ENCODE measurements at places on chromosomes 11 and 22.

GRCh38 chr11:79610139-79610538, 169.3 kb upstream of the TENM4 start:
- no peak for DNase-seq

GRCh38 chr11:61091373-61092279, 10.7 kb upstream of the CD5 start:
- DNase-seq, result no peak

DNA sequence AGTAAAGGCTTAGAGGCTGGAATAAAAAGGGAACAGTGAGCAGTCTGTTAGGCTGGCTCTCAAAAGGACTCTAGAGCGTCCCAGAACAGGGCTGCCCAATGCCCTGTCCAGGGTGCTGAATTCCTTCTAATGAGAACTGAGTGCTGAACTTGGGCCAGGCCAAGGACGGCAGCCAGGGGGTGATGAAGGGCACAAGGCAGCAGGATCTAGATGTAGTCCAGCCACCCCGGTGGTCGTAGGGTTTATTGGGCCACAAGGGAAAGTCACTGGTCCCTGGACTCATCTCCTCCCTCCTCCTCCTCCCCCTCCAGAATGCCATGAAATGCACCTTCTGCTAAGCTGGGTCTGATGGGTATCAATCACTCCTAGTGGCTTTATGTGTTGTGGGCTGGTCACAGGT, 19.2 kb downstream of the NPTXR start:
- DNase-seq, result no peak

- no peak for DNase-seq
These were observed 66.6 kb downstream of the RPL27A start for GRCh38 chr11:8749202-8749601.

DNA sequence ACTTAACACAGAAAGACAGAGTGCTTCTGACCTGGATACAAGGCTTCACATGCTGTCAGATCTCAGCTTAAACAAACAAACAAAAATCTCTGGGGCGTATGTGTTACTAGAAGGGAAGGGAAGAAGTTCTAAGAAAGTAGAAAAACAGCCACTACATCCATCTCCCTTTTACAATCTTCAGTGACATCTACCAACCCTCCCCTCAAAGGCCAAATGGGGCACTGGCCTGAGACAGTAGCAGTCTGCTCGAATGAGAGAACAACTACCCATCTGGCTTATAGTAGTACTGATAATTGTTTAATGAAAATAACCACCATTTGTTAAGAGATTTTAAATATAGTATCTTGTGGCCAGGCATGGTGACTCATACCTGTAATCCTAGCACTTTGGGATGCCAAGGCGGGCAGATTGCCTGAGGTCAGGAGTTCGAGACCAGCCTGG, 29.4 kb downstream of the CCDC83 start:
- DNase-seq, result no peak

DNA sequence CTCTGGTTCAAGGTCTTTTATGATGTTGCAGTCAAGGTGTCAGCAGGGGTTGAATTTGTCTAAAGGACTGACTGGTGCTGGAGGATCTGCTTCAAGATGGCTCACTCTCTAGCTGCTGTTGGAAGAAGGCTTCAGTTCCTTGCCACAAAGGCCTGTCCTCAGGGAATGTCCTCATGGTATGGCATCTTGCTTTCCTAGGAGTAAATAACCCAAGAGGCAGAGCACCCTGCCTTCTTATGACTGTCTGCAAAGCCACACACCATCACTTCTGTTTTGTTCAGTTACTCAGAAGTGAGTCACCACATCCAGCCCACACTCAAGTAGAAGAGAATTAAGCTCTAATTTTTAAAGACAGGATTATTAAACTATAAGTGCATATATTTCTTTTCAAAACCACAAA, 45.2 kb downstream of the PLAAT5 start:
- DNase-seq, result no peak

GRCh38 chr11:71129624-71130023, 122.8 kb downstream of the SHANK2 start:
- DNase-seq, result no peak

DNA sequence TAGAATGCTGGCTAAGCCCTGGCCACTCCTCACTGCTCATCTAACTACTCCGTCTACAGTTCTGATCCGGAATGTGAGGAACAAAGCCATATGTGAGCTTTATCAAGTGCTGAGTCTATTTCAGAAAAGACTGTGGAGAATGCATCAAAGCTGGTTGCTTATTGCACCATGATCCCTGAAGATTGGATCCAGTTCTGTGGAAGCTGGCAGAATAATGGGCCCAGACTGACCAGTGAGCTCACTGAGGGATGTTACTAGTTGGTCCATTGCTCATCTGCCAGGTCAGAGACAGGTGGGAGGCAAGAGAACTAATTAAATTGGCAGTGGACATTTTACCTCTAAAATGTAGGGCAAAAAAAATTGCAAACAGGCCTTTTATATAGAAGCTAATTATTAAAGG, 681.3 kb downstream of the NTM start:
- no peak for DNase-seq

DNA sequence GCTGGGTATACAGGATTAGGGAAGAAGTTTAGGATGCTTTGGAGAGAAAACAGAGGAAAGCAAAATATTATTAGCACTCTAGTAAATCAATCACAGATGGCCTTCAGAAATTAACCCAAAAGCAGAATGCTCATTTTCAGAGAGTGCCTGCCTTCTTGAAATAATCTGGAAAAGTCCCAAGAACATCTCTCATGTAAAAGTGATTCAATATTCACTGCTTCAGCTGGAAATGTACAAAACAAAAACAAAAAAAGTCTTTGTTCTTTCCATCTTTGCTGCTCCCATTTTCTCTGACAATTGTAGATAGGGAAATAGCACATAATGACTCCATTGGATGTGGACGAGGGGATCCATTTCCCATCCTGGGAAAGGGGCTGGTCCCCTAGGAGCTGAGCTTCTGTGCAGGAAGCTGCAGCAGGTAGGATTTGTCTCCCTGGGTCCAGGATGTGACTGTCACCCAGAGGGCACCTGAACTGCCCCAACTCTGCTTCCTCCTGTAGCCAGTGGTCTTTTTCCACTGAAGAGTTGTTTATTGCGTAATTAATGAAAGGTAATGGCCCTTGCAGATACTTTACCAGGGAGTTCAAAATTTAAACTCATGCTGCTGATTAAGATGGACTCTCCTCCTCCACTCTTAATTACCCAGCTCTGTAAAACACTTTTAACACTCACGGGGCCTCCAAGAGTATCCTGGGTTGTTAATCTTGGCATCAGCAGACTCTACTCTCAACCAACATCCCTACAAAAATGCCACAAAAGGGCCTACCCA, 57.9 kb downstream of the SC5D start:
- DNase-seq, result no peak

DNA sequence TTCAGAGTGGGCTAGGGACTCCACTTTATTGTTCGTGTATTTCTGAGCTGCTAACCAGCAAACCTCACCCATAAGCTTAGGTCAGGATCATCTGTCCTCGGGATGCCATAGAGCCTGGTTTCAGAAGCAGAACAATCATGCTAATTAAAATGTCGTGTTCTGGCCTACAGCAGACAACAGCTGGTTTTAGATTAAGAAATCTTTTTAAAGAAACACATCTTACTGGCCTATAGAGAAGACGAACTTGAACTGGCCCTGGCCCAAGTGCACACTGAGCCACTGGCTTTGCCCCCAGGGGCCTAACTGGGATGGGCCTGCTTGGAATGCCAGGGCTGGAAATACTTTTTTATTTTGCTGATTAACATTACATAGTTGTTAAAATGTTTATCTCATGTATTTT, 63.2 kb downstream of the ALX4 start:
- DNase-seq, result no peak

GRCh38 chr11:126718276-126718675, 282.3 kb downstream of the KIRREL3 start:
- no peak for DNase-seq

- peak; percentile 28 for DNase-seq
These were observed 650 bp upstream of the CHID1 start for GRCh38 chr11:911031-911889.

GRCh38 chr11:72758690-72759389, 6.6 kb upstream of the ARAP1 start:
- DNase-seq, result no peak

- DNase-seq, result no peak
These were observed 10.3 kb upstream of the CDON start for GRCh38 chr11:126072801-126073594.

DNA sequence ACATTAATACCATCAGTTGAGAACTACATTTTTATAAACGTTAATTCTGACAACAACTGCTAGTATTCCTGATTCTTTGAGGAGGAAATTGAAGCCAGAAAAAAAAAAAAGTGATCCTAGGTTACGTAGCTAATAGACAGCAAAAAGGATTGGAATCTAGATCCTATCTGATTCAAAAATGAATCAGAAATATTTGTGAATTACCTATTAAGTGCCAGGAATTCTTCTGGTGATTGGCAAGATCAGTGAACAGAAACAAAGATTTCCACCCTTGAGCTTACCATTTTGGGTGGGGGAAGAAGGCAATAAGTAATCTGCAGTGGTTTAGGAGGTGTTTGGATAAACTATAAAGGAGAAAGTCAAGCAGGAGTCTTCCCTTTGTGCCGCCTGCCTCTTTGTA, 63.9 kb upstream of the LARGE1 start:
- no peak for DNase-seq

DNA sequence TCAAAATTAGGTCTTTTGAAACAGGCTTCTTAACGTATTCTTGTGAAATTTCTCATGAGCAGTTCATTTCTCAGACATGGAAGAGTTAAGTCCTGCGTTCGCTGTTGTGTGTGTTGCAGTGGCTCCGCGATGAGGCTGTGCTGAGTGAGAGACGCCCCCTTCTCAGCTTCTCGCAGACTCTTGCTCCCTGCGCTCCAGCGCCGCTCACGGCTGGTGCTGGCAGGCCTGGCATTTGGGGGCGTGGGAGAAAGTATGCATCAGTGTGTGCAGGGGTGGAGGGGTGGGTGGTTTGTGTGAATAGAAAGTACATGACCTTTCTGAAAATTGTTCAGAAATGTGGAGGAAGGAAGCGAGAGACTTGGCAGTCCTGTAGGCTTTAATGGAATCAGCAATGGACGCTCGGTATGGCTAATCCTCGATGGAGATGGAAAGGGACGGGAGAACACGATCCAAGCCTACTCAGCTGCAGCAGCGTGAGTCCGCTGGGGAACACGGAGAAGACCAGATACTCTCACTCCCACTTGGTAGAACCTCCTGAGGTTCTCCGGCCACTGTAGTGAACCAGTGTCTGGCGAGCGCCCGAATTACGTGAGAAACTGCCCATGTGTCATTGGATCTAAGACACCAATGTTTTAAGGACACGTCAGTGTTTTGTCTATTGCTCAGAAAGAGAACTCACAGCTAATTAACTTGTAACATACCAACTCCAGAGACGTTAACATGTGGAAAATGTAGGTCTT, 5.9 kb downstream of the TAB1 start:
- DNase-seq, result no peak

DNA sequence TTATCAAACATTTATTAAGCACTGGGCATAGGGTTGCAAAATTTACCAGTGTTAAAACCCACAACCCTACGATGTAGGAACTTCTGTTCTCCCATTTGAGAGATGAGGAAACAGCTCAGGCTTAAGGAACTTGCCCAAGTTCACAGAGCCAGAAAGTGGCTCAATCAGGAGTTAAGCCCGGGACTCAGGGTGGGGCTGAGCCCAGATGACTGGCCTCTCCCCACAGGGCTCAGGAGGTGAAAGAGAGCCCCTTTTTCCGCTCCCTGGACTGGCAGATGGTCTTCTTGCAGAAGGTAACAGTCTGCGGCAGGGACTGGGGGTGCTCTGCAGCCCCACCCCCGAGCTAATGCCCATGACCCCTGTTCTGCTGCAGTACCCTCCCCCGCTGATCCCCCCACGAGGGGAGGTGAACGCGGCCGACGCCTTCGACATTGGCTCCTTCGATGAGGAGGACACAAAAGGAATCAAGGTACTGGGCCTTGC, 5.6 kb upstream of the ANKRD13D start:
- no peak for DNase-seq

DNA sequence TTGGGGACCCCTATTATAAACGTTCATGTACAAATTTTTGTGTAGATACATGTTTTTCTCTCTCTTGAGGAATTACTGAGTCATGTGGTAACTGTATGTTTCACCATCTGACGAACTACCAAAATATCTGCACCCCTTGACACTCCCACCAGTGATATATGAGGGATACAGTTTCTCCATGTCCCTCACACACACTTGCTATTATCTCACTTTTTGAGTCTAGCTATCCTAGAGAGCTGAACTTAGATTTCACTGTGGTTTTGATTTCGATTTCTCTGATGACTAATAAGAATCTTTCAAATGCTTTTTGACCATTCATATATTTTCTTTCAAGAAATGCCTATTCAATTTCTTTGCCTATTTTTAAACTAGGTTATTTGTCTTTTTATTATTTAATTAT, 200.2 kb downstream of the PGR start:
- DNase-seq, result no peak

- no peak for DNase-seq
These were observed 132.6 kb downstream of the MIAT start for GRCh38 chr22:26789951-26790350.

GRCh38 chr11:47394322-47395222, 13.8 kb upstream of the SLC39A13 start:
- DNase-seq, result peak; percentile 42

GRCh38 chr11:126317756-126318573, 14.1 kb downstream of the DCPS start:
- DNase-seq, result no peak

DNA sequence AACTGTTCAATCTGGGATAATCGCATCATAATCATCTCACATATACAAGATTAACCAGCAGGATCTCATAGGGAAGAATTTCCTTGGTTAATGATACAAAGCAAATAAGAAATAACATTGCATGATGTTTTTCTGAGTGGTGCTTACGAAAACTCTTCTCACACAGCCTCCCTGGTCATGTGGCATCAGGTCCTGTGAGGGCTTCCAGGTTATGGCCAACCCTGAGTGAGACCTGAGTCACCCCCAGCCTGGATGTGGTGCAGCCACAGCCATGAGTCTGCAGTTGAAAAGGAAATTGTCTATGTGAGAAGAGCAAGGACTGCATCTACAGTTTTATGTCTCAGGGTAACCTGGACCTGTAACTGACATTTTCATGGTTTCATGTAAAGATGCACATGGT, 90.5 kb upstream of the XKR3 start:
- DNase-seq, result no peak

- DNase-seq, result no peak
These were observed 162.4 kb upstream of the LMO1 start for GRCh38 chr11:8426076-8426475.

DNA sequence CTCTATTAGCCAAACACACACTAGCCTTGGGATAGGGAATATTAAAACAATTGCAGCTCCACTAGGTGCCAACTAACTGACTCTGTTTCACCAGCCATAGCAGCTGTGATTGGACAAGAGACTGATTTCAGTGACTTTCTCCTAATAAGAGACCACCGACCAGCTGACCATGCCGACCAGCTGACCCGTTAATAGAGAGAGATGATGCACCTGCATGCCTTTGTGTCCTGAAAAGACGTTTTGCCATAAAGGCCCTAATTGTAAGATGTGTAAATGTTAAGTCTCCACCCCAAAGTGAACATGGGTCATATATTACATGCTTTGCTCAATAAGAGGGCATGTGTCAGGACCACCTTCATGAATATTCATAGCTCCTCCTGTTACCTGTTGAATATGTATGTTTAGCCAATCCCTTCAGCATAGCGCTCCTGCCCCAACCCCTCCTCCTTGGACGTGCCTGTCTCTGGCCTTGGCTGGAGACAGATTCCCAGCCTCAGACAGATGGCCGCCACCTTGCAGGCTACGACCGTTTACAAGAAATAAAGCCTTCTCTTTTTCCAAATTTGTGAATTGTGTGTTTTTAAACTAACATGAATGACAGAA, 1.3 kb upstream of the NADSYN1 start:
- DNase-seq, result no peak
